ENCODE measurements at places on chromosomes 13 and 19.
A peak's percentile ranks its signal among the peaks of the same experiment; 100 is the strongest.

- no peak for DNase-seq
Measured at GRCh38 chr19:44260343-44260681, 626 bp downstream of the ZNF233 start.

GRCh38 chr13:113783200-113783881 is 24.3 kb downstream of the TMEM255B start:
- no peak for DNase-seq

GRCh38 chr19:28309070-28309469 is 903.9 kb downstream of the UQCRFS1 start:
- DNase-seq: no peak

- DNase-seq: no peak
Measured at GRCh38 chr13:20131057-20131832, 29.6 kb downstream of the GJA3 start.

DNA sequence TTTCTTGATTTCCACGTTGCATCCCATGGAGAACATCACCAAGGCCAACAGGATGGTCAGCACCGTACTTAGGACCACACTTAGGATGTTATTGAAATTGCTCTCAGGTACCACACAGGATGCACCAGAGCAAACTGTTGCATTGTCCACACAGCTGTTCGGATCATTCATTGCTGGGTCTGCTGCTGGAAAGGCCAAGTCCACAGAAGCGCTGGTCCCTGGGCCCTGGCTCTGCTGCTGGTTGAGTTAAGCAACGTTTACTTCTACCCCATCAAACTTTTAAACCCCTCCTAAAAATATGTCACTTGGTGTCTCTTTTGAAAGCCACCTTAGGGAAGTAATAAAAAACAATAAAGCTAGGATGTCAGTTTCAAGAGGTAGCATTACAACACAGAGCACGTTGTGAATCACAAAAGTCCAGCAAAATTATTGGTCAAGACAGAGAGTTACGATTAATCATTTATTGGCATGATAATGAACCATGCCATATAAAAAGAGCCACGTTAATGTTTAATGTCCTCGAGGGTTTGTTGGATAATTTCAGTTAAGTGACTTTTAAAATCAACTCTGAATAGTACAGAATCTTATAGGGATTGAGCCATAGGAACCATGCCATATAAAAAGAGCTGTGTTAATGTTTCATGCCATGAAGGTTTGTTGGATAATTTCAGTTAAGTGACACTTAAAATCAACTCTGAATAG is at the start of gene SLC10A2:
Gene SLC10A2, minus strand, starts transcription at position 339 of the 702 bp plus-strand sequence. Its CDS starts 168 bp downstream, at position 171.
- no peak for DNase-seq

DNA sequence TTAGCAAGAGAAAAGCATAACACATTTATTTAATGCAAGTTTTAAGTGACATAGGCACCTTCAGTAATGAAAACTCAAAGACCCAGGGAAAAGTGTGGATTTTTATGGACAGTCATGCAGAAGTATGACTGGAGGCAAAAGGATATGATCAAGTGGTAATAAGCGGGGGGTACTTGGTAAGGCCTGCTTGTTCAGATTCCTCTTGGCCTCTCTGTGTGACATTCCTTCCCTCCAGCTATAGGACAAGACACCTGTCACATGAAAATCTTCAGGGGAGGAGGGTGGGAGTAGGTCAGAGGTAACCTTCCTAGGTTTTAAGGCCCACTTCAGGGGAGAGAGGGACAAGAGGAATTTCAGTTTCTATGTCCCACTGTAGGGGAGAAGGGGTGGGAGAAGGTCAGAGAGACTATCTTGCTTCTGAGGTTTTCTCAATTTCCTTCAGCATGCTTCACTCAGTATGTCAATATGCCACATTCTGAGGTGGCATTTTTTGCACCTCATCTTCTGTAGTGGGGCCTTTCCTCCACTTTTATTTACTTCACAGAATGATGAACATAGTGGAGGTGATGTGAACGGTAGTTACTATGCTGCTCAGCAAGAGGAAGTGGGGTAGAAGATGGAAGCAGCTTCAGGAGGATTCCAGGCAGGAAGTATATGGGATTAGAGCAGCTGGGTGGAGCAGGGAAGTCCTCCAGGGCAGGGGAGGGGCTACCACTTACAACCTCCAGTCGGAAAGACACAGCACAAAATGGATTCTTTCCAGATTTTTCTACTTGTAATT is 73.2 kb upstream of the RFC3 start:
- DNase-seq: no peak

- peak; percentile 17 for DNase-seq
Measured at GRCh38 chr13:26872525-26873385, 112.2 kb upstream of the GPR12 start.

DNA sequence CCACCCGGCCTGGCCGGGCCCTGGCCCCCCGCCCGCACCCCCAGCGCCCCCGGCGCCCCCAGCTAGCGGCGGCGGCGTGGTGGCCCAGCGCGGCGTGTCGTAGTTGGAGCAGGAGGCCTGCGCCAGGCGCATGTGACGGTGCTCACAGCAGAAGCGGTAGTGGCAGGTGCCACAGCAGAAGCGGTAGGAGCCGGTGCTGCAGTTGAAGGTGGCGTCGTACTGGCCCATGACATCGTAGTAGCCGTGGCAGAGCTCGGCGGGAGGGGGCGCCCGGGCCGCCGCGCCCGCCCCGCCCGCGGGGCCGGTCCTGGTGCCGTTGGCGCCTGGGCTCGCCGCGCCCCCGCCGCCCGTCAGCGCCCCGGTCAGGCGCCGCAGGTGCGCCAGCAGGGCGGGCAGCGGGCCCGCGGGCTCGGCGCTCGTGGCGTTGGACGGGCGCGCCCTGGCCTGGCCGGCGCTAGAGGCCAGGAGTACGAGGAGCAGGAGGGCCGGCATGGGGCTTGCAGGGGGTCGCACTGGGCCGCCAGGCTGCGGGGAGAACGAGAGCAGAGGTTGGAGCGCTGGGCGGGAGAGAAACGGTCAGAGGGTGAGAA is 633 bp downstream of the SHISA7 start:
- no peak for DNase-seq

- no peak for DNase-seq
Measured at GRCh38 chr19:14516048-14516534, 2.1 kb downstream of the DNAJB1 start.

- no peak for DNase-seq
Measured at GRCh38 chr13:52786766-52787165, 47.1 kb upstream of the CNMD start.

DNA sequence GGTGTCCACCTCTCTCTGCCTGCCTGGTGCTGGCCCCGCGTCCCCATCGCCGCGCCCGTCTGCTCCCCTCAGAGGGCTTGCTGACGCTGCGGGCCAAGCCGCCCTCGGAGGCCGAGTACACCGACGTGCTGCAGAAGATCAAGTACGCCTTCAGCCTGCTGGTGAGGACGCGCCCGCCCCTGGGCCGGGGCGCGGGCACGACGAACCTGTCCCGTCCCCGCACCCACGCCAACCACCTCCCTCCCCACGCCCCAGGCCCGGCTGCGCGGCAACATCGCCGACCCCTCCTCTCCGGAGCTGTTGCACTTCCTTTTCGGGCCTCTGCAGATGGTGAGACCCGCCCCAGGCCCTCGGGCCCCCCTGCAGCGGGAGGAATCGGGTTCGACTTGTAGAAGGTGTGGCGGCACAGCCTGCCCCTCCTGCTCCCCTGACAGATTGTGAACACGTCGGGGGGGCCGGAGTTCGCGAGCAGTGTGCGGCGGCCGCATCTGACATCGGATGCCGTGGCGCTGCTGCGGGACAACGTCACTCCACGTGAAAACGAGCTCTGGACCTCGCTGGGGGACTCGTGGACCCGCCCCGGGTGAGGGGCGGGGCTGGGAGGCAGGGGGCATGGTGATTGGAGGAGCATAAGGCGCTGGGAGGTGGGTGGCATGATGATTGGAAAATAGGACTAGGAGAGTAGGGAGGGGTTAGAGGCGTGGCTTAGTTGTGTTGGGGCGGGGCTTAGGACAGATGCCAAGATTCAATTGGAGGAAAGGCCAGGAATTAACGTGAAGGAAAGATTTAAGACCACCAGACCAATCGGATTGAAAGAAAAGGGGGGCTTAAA is 6.6 kb downstream of the EPS8L1 start:
- DNase-seq: no peak

- no peak for DNase-seq
Measured at GRCh38 chr13:23644527-23645138, 74.4 kb downstream of the TNFRSF19 start.

- DNase-seq: no peak
Measured at GRCh38 chr13:79571147-79571546, 90.2 kb downstream of the NDFIP2 start.

DNA sequence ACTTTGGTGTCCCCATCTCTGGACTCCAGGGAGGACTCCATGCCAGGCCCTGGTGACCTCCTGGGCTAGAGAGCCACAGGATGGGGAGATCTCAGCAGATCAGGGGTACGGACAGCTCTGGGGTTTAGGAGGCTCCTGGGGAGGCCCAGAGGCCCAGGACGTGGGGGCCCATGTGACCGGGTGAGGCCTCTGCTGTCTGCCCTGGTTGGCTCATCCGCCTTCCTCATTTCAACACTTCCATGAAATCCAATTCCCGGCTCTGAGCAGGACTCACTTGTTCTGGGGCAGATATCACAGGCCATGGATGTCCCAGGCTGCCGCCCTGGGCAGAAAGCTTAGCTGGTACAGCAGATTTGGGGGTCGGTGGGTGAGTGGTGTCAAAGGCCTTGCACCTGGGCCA is 1.1 kb upstream of the PRAM1 start:
- DNase-seq: no peak

DNA sequence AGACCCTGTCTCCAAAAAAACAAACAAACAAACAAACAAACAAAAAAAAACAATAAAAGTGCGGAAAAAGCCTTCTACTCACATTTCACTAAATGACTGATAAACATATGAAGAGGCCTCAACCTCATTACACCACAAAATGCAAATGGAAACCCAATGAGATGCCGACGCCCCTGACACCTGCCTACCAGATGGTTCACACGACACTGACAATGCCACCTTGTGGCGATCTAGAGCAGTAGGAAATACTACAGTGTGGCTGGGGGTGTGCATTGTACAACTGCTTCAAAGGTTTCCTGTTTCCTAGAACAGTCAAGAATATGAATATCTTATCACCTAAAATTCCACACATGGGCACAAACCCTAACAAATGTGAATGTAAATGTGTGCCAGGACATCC is 14.0 kb downstream of the SCGB2B2 start:
- DNase-seq: peak; percentile 25

DNA sequence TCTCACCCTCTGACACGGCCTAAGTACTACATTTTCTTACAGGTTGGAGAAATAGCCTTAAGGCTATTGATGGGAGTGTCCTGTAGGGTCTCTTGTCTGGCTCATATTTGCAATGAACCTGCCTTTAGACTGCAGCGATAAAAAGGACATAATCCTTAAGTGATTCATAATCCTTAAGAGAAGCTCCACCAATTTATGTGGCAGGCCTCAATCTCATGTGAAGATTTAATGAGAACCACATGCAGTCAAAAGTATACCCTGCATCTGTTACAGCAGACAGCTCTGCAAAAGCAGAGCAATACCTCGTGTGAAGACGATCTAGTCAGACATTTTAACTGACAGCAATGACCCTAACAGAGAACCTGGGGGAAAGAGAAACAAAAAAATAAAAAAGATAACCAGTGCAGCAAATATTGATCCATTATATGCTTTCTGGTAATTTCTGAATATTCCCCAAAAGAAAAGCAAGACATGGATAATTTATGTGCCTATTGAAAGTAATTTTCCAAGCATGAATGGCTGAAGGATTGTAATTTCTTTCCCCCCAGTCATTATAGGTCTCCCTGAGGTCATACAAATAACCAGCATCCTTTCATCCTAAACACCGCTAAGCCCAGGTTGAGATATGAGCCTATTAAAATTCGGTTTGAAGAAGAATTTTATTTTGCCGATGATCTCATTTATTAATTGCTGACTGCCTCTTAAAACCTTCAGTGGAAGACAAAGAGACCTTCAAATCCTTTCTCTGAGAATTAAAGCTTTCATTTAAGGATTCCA is 321.8 kb upstream of the NBEA start:
- no peak for DNase-seq

DNA sequence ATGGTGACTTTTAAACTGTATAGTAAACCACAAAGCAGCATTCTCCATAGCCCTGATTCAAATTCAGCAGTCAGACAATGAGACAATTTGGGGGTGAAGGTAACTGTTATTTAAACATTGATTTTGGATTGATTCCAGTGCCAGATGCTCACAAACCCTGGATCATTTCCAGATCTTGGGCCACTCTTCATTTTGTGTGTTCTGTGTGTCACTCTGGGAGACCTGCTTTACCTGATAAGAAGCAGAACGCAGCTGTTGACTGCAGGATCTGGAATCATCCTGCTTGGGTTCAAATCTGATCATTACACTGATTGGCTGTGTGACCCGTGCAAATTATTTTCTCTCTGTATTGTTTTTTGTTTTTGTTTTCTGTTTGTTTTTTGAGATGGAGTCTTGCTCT is 4.0 kb upstream of the PCDH8 start:
- no peak for DNase-seq

DNA sequence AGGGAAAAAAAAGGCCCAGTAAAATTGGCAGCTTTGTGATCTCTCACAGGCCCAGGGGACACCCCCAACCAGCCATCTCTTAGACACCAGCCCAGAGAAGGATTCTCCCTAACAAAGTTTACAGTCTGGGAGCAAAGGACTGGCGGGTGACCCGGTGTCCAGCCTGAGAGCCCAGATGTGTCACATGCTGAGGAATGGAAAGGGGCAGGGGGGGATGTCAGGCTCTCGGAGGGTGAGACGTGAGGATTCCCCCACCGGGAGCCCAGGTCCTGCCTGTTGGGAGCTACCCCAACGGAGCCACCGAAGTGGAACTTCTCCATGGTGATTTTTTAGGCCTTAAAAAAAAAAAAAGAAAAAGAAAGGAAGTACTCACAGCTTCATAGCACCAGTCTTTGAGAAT is 4.8 kb upstream of the CTXN1 start:
- no peak for DNase-seq

DNA sequence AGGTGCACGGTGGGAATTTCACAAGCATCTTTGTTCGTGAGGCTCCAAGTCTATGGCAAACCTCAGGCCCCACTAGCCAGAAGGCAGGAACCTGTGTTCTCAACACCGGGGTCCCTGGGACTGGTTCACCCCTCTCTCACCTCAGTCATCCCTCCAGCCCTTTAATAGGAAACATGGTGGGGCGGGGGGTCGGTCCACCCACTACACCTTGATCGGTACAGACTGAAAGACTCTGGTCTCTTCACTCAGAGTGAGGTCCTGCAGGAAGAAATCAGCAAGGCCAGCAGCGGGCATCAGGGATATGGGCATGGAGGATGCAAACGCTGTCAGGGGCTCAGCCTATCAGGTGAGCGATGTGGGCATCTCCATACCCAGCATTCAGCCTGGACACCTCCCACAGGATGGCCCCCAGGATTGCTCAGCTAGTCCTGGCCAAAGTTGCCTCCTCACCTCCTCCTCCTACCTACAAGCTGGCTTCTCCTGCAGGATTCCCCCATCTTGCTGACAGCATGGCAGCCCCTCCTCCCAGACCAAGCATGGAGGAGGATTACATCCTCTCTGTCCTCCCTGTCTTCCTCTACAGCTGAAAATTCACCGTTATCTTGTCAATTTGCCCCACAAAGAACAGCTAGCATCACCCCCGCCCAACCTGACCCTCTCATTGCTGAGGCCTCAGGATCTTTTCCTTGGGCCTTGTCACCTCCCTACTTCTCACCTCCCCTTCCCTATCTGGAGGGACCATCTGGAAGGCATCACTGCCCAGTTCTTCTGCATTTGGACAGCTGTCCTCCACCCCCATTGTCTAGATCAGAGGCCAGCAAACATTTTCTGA is 37.3 kb upstream of the CD33 start:
- no peak for DNase-seq
